A673 (cell line): ENCODE measurements at places on chromosomes 2 and 18.
A peak's percentile ranks its signal among the peaks of the same experiment; 100 is the strongest.

DNA sequence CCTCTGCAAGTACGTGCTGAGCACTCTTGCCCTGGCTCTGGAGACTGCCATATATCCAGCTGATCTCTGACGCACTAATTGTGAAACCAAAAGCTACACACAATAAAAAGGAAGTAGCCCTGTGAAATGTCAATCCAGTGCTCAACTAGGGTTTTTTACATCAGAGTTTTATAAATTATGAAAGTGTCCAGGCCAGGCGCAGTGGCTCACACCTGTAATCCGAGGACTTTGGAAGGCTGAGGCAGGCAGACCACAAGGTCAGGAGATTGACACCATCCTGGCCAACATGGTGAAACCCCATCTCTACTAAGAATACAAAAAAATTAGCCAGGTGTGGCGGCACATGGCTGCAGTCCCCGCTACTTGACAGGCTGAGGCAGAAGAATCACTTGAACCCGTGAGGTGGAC lies 24.5 kb upstream of the PEX13 start:
- no peak overlapping the region for H3K4me3 ChIP-seq
- no peak for DNase-seq
- H3K27ac ChIP-seq: no peak overlapping the region
- no peaks in the 10 kb centered on the region for H3K36me3 ChIP-seq

GRCh38 chr2:9230881-9231280 lies 24.3 kb downstream of the ASAP2 start:
- no peaks in the 10 kb centered on the region for H3K36me3 ChIP-seq
- H3K4me3 ChIP-seq: no peak overlapping the region
- peaks cover 96% of the 10 kb centered on the region for H3K4me1 ChIP-seq
- no peak overlapping the region for H3K27ac ChIP-seq

DNA sequence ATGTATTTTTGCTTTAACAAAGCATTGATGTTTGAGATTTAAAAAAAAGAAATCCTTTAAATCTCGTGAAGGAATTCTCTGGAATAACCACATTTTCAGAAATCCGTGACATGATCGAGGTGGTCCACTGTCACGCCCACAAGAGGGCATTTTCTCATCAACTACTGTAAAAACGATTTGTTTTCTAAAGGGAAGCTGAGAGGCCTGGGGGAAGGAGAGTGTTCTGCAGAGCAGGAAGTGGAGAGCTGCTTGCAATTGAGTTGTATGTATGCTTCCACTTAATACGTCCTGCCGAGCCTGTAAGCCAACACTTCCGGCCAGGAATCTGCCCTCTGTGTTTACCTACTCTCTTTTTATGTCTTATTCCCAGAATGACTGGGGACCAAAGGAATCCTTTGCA lies 19.4 kb downstream of the KLHL29 start:
- H3K4me1 ChIP-seq: peaks cover 20% of the 10 kb centered on the region
- H3K27me3 ChIP-seq: no peaks in the 10 kb centered on the region
- peak; percentile 92 for DNase-seq
- H3K4me3 ChIP-seq: peak overlapping the region; percentile 32
- no peaks in the 10 kb centered on the region for H3K36me3 ChIP-seq

DNA sequence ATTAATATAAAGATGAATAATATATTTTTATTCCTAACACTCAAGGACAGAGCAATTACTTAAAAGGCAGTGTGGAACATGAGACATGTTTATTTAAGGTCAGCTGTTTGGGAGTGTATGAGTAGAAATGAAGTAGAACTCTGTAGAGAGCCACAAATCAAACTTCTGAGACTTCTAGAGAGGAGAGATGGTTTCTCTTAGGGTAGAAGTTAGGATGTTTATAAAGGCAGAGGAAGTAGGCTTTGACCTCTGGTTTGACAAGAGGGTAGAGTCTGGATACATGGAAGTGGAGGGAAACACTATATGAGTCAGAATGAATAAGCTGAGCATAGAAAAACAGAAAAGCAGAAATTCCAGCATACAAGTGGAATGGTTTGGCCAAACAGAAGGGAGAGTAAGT lies 262.1 kb upstream of the KLHL14 start:
- H3K4me1 ChIP-seq: no peaks in the 10 kb centered on the region
- no peak overlapping the region for H3K27ac ChIP-seq
- no peak overlapping the region for H3K4me3 ChIP-seq
- no peaks in the 10 kb centered on the region for H3K36me3 ChIP-seq

GRCh38 chr18:12253663-12254135 lies 462 bp upstream of the CIDEA start:
- DNase-seq: no peak
- H3K27me3 ChIP-seq: peaks cover 52% of the 10 kb centered on the region
- no peaks in the 10 kb centered on the region for H3K36me3 ChIP-seq
- peaks cover 9% of the 10 kb centered on the region for H3K4me1 ChIP-seq
- no peak overlapping the region for H3K27ac ChIP-seq

DNA sequence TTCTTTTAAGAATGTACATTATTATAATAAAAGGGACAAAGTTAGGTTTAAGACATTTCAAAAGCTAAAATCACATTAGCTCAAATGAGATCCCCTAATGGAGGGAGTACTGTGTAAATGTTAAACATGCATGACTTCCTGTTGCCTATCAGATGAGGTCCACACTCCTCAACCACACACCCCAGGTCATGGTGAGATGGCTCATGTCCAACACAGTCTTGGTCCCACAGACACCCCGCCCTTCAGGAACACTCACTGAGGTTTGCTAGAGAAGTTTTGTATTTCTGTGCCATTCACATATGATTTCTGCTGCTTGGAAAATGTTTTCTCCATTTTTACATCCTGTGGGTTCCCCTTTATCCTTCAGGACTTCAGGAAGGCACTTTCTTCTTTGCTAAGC lies 491.0 kb downstream of the SOX11 start:
- H3K27ac ChIP-seq: no peak overlapping the region
- H3K36me3 ChIP-seq: no peaks in the 10 kb centered on the region
- no peaks in the 10 kb centered on the region for H3K27me3 ChIP-seq
- peaks cover 15% of the 10 kb centered on the region for H3K4me1 ChIP-seq
- no peak for DNase-seq

DNA sequence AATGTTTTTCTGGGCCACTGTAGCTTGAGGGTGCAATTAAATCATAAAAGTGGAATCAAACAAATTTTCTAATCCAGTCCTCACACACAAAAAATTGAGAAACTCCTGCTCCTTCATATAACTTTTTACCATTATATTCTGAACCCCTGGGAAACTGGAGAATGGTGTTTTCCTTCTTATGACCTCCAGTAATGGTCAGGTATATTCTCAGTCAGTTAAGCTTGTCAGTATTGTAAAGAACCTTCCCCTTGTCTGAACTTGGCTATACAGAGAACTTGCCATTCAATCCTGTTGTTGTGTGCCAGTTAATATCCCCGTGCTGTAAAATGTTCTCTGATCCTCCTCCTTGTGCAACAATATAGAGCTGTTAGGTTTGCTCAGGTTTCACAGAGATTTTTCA lies 39.5 kb downstream of the ZNF804A start:
- no peaks in the 10 kb centered on the region for H3K27me3 ChIP-seq
- H3K27ac ChIP-seq: no peak overlapping the region
- no peaks in the 10 kb centered on the region for H3K36me3 ChIP-seq
- H3K4me3 ChIP-seq: no peak overlapping the region

DNA sequence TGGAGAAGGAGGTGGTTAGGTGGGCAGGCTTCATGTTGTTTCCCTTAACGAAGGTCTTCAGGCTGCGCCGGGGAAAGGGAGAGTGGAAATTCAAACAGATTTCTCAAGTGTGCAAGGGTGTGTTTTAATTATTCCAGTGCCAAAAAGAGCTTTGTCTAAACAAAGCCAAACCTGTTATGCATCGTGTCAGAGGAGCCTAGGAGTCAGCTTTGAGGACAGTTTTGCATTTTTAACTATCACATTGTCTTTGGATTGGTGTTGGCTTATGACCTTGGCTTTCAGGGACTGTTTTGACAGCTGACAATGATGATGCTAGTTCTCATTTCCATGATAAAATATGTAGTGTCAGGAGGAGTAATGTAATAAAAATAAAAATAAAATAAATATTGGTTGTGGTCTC lies 144.8 kb downstream of the LDLRAD4 start:
- H3K27me3 ChIP-seq: no peaks in the 10 kb centered on the region
- H3K27ac ChIP-seq: no peak overlapping the region
- peaks cover 17% of the 10 kb centered on the region for H3K4me1 ChIP-seq
- DNase-seq: no peak
- no peak overlapping the region for H3K4me3 ChIP-seq

DNA sequence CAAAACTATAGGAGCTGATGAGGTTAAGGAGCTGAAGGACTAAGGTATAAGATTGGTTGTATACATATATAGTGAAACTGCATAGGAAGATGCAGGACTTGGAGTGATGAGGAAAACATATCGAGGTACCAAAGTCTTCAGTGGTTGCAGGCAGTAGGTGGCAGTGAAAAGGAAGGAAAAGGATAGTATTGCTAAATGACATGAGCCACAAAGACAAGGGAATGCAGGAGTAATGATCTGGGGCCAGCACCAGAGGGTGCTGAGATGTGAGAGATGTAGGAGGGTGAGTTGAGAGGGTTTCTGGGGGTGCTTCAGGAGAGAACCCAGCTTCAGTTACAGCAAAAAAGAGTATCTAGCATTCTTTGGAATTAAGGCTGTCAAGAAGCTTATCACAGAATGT lies 172.2 kb upstream of the MYO3B start:
- H3K4me3 ChIP-seq: no peak overlapping the region
- peak; percentile 12 for DNase-seq
- no peaks in the 10 kb centered on the region for H3K4me1 ChIP-seq
- no peak overlapping the region for H3K27ac ChIP-seq

- no peaks in the 10 kb centered on the region for H3K27me3 ChIP-seq
- no peaks in the 10 kb centered on the region for H3K36me3 ChIP-seq
- no peaks in the 10 kb centered on the region for H3K4me1 ChIP-seq
- DNase-seq: no peak
- no peak overlapping the region for H3K27ac ChIP-seq
These were observed 871.8 kb downstream of the SLC4A3 start for GRCh38 chr2:220499225-220499624.

DNA sequence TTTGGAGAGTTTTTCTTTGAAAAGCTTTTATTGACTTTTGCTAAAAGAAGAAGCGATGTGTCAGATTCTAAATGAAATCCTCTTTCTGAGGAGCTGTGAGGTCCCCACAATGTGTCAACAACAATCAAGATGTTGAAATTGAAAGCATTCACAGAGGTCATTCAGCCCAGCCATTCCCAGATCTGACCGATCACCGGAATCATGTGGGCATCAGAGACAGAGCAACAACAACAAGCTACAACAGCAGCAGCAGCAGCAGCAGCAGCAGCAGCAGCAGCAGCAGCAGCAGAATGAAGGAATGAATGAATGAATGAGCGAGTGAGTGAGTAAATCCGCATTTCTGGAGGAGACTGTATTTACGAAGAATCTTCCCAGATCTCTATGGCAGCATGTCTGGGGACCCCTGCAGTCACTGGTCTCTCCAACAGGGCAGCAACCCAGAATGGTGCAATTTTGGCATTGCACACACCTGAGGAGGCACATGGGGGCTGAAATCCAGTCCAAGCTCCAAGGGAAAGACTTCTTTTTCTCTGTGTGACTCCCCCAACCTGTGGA lies 299.0 kb downstream of the MYCN start:
- H3K27ac ChIP-seq: no peak overlapping the region
- peaks cover 13% of the 10 kb centered on the region for H3K27me3 ChIP-seq
- no peak for DNase-seq
- H3K36me3 ChIP-seq: no peaks in the 10 kb centered on the region
- H3K4me3 ChIP-seq: no peak overlapping the region

DNA sequence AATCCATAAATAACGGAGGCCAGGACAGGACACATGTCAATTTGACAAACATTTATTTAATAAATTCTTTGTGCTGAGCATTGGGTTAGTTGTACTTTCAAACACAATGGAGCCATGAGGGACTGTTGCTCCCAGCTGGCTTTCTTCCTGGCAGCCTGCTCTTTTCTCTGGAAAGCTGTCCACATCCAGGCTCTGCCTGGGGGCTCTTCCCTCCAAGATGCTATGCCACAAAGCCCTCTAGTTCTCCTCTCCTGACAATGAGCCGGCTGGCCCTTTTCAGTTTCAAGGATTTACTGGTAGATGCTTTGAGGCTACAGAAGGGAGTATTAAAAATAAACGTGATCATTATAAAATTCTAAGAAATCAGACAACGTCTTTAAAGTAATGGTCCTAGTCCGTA lies 44.1 kb upstream of the SLC14A2 start:
- H3K27me3 ChIP-seq: no peaks in the 10 kb centered on the region
- no peaks in the 10 kb centered on the region for H3K36me3 ChIP-seq
- no peaks in the 10 kb centered on the region for H3K4me1 ChIP-seq
- no peak overlapping the region for H3K4me3 ChIP-seq

DNA sequence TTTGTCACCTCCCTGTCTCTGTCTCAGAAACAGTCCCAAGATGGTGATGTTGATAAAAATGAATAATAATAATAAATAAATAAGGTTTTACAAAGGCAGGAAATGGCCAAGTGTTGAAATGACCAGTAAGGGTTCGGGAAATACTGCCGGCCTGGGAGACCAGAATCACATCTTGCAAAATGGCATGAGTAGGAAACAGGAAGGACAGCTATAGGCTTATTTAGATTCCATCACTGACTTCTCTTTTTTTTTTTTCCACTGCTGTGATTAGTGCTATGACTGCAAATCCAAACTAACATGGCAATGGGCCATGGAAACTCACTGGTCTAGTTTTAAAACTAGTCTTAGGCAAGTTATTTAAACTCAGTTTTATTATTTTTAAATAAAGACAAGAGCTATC lies 60.6 kb downstream of the SCN1A start:
- H3K27me3 ChIP-seq: no peaks in the 10 kb centered on the region
- H3K4me3 ChIP-seq: no peak overlapping the region
- DNase-seq: no peak
- no peaks in the 10 kb centered on the region for H3K4me1 ChIP-seq
- H3K36me3 ChIP-seq: no peaks in the 10 kb centered on the region
- no peak overlapping the region for H3K27ac ChIP-seq

DNA sequence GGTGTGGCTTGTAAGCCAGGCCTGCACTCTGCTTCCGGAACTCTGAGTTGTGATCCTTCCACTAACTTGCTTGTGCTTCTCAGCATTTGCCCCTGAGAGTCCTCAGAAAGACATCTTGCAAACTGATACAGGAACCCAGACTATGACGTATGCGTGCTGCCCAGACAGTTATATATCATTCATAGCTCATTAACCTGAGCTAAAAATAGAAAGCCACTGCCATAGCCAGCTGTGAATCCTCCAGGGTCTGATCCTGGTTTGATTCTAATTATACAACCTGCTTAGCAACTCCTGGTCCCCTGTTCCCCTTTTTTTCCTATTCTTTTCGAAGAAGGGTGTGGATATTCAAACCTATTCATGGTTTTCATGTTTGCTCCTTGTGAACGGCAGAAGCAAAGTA lies 63.7 kb downstream of the MARCHF4 start:
- H3K4me3 ChIP-seq: no peak overlapping the region
- H3K4me1 ChIP-seq: no peaks in the 10 kb centered on the region
- DNase-seq: peak; percentile 46
- H3K36me3 ChIP-seq: no peaks in the 10 kb centered on the region
- H3K27me3 ChIP-seq: no peaks in the 10 kb centered on the region

- H3K27me3 ChIP-seq: peaks cover 29% of the 10 kb centered on the region
- H3K36me3 ChIP-seq: no peaks in the 10 kb centered on the region
- H3K4me1 ChIP-seq: no peaks in the 10 kb centered on the region
- no peak overlapping the region for H3K4me3 ChIP-seq
These were observed 61.8 kb upstream of the GPR45 start for GRCh38 chr2:105179469-105180372.
